Choroid plexus epithelial cell (primary cell): ENCODE measurements at places on chromosomes 4 and X.

- peak; percentile 24 for DNase-seq
Observed at GRCh38 chr4:59455751-59456150, 1744.4 kb upstream of the ADGRL3 start.

GRCh38 chr4:72286185-72286584, 254.4 kb downstream of the NPFFR2 start:
- peak; percentile 39 for DNase-seq

DNA sequence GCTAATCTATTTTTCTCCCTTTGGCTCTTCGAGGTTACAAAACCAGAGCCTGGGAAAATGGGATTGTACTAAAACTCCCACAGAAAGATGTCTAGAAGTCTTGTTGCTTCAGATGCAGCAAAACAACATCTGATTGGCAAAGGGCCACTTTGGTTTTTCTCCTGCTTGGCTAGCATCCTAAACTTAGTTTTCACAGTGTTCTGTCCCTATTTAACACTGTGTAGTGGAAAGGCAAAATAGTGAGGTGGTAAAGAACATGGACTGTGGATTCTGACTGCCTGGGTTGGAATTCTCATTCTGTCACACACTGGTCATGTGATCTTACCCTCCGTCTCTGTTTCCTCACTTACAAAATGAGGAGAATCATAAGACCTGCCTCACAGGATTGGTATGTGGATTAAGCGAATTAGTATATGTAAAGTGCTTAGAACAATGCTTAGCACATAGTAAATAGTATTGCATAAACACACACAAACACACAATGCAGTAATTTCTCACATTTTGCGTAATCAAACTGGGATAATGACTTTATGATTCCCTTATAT, 23.5 kb downstream of the TIGD2 start:
- peak; percentile 98 for DNase-seq

- DNase-seq = no peak
Observed at GRCh38 chr4:136754810-136755530, 777.3 kb downstream of the PCDH18 start.

- DNase-seq = peak; percentile 88
Observed at GRCh38 chr4:8383451-8384160, 56.9 kb downstream of the ACOX3 start.

DNA sequence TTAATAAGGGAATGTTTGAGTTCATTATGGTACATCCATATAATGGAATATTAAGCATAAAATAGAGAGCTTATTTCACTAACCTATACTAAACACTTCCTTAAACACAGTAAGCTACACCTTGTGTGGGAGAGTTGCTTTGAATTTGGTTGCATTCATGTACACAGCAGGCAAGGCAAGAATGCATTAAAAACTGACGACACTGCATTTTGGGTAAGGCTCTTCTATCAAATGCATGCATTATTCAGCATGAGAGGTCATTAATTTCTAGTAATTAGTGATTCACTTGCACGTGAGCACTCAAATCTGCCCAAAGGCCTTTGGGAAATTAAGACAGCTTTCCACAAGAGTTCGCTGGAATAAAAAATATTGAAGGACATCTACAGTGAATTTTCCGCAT, 8.8 kb upstream of the C1GALT1C1 start:
- no peak for DNase-seq

DNA sequence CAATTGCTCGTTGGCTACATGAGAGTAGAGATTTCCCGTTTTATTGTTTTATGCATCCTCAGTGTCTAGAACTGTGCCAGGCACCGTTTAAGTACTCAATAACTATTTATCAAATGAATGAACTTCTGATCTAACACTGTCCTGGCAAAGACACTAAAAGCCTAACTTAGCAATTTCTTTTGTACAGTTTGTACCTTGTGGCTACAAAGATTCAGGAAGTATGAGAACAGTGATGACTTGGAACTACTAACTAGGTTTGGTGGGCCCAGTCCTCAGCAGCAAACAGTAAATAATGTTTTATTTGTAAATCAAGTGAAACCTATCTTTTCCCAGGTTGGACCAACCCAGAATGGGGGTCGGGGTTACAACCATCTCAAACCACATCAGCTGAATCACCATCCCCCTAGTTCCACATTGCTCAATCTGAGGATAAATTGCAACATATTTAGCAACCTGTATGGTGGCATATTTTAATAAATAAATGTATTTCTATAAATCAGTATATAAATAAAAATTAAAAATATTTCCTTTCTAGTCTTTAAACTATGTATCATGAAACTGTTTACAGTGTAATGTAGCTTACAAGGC, 12.3 kb upstream of the SCRG1 start:
- peak; percentile 46 for DNase-seq

DNA sequence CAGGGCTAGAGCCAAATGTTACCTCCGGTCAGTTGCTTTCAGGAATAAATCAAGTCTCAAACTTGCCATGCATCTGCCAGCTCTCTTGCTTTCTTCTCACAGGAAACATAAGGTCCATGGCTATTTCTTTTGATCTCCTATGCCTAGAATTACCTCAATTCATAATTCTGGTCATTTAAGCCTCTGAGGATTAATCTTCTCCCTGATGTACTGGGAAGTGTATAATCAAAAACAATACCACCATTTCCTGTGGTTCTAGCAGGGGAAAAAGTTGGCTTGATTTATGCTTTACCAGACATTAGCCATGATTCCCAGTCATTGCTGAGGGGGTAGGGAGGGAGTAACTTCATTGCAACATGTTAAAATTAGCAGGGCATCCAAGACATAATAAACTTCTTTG, 268.7 kb upstream of the EMCN start:
- no peak for DNase-seq

DNA sequence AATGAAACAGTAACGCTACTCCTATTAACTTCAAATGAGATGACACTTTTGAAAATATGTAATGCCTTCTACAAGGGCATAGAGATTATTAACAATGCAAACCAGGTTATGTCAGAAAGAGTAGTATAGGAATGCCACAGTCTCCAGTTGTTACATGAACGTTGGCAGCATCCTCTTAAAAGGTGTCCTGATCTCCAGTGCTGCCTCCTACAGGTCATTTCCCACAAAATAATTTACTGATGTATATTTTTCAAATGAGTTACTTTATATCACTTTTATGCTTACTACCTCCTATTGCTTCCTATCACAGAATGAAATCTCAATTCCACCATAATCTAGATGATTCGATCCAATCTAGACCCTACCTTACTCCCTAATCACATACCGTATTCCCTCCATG, 195.2 kb upstream of the EPHA5 start:
- DNase-seq = peak; percentile 49

- peak; percentile 77 for DNase-seq
Observed at GRCh38 chrX:20361890-20362262, 95.2 kb upstream of the RPS6KA3 start.

DNA sequence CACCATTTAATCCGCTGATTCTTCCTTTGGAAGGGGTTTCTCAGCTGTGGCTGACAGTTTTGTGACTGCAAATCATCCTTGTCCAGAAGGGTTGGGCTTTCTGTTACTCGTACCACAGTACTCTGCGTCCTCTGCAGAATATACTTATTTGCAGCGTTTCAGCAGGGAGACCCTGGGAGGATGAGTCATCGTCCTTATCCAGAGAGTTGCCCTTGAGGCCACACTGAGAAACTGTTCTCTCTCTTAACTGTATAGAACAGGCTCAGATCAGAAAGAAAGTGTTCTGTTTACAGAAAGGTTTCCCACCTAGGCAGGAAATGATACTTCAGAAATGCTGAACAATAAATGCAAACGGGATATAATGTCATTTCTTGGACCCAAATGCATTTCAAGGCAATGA, 47.8 kb upstream of the DDX53 start:
- DNase-seq = peak; percentile 63

GRCh38 chrX:96182366-96182765, 502.3 kb upstream of the DIAPH2 start:
- peak; percentile 45 for DNase-seq

DNA sequence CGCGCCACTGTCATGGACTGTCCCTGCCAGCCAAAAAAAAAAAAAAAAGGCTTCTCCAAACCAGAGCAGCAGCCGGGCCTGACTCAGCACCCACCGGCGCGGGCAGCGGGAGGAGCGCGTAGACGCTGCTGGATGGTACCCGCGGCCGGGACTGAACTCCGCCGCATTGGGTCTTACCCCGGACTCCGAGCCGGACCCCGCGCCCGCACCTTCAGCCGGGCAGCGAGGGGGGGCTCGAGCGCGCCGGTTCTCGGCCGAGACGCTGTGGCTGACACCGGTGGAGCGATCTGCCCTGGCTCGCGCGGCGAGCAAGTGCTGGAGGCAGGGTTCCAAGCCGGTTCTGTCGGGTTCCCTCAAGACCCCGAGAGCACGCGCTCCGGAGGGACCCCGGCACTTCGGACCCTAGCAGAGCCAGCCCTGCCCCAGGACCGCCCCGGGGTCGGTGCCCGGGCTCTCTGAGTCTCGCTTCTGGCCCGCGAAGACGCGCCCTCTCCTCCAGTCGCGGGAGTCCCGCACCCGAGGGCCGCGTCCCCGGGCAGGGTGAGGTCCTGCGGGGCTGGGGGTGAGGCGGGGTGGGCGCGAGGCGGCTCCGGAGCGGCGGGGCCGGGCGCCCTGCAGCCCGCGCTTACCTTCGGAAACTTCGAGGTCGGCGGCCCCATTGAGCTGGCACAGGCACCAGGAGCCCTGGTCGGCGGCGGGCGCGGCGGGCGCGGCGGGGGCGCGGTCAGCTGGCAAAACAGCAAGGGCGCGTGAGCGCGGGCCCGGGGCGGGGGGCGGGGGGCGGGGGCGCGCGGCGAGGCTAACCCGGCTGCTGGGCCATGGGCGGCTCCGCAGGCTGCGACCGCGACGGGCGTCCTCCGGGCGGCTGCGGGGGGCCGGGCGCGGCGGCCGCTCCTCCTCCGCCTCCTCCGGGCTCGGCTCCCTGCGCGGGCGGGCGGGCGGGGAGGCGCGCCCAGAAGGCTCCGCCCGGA, 11.8 kb upstream of the MAN2B2 start:
- DNase-seq = no peak

DNA sequence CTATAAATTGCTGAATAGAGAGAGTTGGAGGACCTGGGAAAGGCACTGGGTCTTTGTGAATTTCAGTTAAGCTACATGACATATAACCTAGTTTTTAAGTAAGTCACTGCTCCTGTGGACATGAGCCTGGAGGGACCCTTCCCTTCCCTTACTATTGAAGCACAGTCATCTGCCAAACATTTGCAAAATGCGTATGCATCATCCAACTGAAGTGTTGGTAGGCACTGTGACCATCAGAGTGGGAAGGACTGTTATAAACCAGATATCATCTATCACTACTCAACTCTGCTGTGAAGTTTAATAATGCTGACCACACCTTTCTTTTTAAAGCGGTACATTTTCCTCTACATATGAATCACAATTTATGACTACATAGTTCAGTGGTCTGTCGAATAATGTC, 5.2 kb downstream of the GABRA3 start:
- DNase-seq = no peak
